ENCODE measurements at places on chromosomes 5 and 9.
A peak's percentile ranks its signal among the peaks of the same experiment; 100 is the strongest.

GRCh38 chr5:131324303-131324702 is 60.5 kb downstream of the CDC42SE2 start:
- DNase-seq: no peak

DNA sequence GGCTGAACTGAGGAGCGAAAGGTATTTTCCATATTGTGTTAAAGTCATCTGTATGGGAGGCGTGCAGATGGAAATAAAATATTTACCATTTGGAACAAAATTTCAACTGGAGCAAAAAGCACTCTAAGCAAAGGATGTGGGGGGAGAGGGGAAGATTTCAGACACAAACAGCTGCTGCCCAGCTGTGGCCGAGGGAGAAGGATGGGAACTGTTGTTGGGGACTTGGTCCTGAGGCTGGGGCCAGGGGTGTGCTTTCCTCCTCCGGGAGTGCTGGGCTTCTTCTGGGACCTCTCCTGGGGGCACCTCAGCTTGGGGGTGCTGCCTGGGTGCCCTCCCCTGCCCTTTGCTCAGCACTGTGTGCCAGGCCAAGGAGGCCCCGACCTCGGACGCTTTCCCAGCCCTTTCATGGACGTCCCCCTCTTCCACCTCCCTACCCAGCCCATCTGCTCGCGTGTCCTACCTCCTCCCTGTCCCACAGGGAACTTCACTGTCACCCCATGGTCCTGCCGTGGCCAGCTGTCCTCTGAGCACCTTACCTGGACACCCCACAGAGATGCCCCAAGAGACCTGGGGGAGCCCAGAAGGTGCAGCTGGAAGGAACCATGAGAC is 101.9 kb upstream of the COL5A1 start:
- no peak for DNase-seq

DNA sequence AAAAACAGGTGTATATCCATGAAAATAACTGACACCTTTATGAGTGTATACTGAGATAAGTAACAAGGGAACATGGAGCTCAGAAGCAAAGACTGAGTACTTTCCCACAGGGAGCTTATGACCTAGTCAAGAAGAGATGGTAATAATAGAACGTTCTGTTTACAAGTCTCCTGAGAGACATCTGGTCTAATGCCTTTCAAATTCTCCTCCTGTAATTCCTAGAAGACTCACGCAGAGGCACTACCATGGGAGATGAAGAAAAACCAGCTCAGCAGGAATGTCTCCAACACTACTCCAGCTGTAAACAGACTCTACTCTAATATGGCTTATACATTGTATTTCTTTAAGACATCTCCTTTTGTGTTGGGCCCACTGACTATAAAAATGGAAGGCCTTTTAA is 503.6 kb upstream of the TUSC1 start:
- DNase-seq: no peak

DNA sequence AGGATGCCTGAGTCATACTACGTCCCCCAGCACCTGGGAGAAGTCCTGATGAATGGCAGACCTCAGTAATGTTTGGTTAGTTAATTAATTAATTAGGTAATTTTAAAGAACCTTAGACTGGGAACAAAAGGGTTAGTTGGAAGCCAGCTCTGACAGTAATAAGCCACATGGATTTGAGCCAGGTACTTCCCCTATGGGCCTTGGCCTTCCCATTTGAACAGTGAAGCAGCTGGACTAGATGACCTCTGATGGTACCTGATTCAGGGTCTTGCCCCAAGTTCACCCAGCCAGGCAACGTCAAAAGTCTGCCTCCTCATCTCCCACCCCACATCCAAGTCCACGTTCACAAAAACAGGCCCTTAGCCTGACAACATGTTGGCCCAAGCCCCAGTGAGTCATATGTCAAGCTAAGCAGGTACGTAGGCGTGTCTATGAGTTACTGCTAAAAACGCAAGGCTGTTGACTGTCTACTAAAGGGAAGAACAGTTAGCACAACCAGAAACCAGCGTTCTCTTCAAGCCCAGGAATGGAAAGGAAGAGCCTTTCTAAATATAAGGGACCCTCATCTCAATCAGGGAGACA is 303.2 kb downstream of the ACTL7B start:
- DNase-seq: peak; percentile 97

GRCh38 chr9:69936427-69936826 is 107.2 kb upstream of the MAMDC2 start:
- DNase-seq: peak; percentile 28

GRCh38 chr5:124920909-124921666 is 174.6 kb upstream of the ZNF608 start:
- DNase-seq: no peak

DNA sequence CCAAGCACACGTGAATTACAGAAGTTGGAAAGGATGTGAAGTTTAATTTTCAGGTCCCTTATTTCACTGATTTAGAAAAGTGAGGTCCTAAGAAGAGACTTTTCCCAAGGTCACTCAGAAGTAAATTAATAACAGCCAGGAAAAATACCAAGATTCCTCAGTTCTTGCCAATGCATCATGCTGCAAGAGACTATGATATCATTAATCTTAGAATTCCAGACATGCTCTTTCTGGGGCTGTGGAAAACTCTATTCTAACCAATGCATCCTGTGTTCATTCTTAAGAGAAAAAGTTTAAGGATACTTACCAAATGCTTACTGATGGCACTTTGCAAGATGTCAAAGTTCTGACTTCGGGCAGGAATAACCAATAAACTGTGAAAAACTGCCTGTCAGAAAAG is 42.8 kb downstream of the TEX10 start:
- DNase-seq: no peak

- peak; percentile 29 for DNase-seq
These were observed 12.0 kb downstream of the IRX2 start for GRCh38 chr5:2739360-2740050.

DNA sequence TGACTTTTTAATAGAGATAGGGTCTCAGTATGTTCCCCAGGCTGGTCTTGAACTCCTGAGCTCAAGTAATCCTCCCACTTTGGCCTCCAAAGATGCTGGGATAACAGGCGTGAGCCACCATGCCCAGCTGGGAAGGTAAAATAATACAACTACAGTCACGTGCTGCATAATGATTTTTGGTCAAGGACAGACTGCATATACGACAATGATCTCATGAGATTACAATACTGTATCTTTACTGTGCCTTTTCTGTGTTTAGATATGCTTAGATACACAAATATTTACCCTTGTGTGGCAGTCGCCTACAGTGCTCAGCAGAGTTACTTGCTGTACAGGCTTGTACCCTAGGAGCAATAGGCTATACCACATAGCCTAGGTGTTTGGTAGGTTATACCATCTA is 14.2 kb upstream of the IRF1 start:
- no peak for DNase-seq

GRCh38 chr9:94859226-94859625 is 132.7 kb downstream of the AOPEP start:
- DNase-seq: no peak

DNA sequence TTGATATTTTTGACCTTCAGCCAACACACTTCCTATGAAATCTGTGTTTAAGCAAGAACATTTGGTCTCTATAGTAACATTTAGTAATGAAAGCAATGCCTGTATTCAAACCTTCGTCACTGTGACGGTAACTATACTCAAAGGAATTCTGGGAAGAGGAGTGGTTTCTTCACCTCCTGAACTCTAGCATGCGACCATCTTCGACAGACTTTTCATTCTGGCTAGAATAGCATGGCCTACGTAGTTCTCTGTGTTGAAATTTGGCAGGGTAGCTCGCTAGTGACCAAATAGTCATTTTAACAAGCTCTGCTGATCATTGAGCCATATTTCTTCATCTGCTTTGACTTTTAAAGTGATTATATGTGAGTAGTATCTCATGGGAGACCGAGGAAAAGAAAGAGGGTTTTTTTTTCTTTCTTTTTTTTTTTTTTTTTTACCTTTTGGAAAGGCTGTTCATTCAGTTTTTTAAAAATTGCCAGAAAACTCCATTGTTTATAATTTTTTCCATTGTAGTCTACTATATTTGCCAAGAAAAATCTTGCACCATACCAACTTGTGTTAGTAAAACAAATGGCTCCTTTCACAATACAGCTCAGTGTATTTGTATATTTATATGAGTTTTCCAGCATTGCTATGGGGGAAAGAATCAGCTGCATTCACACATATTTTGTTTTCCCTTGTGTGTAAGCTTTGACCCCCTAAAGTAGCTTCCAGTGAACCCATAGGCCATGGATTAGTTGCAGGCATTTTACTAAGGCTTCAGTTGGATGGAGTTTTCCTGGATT is 166.8 kb downstream of the NNT start:
- DNase-seq: no peak

DNA sequence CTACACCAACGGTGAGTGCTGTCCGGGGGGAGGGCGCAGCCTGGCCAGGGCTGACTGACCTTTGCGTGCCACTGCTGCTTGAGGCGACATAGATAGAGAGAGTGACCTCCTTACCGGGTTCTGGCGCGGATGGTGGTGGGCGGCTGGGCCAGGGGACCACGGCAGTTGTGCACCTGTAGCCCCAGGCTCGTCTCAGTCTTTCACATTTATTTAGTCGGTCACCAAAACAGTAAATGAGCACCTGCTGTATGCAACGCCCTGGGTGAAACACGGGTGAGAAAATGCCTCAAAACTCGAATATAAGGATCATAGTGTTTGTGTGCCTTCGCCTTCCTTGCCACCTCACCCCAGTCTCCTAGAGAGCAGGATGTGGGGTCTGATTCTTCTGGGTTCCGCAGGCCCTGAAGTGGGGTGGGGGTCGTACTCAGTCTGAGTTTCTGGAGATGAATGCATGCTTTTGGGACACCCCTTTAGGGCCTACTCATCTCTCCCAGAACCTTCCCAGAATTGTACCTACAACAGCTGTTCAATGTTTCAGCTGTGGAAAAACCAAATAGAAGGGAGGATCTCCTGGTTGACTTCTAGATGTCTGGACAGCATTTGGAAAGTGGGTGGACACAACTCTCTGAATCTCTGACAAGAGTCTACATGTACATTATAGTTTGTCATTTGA is 714 bp downstream of the SEC24A start:
- peak; percentile 45 for DNase-seq

DNA sequence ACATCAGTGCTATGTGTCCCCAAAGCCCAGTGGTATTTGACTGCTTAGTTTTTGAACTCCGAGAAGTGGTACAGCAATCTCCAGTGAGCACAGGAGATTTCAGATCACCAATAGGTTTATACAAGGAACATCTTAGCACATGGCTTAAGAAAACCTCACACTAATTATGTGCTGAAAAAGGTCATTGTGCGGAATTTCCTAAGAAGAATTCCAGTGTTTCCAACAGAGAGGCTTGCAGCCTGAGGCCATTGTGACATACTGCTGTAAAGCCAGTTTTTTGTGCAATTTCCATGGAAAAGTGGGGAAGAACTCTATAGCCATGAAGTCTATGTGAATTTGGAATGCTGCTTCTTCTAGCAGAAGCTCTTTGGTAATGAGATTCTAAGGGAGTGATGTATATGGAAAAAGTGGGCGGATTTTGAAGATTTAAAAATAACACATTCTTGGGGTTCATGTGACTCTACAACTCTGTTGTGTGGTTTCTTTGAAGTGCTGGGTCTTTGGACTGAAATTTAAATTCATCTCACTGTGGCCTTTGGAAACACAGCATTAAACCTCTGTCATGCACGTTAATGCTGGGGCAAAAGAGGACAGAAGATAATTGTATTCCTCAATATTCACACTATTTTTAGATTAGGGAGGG is 110.5 kb upstream of the CD180 start:
- DNase-seq: no peak

- no peak for DNase-seq
These were observed 37.1 kb downstream of the AGXT2 start for GRCh38 chr5:35010676-35011075.

GRCh38 chr9:96040591-96041461 is 165.3 kb downstream of the ERCC6L2 start:
- no peak for DNase-seq

Measured in RWPE1 (cell line).